Thymus (tissue), 14 donors: ENCODE measurements at places on chromosomes 4 and X. TPM values are rescaled to one million over a fixed set of nuclear protein-coding genes. Genes with fewer than 3 reads are reported as not detected.

Gene KLF8
- polyA plus RNA-seq = 4.8 TPM

Gene CT45A5
- polyA plus RNA-seq = 0.71 TPM

Gene TMPRSS11A
- 0.91 TPM for polyA plus RNA-seq

Gene SPANXN3
- 0.23 TPM for polyA plus RNA-seq

Gene SSX4B
- polyA plus RNA-seq = not detected

Gene HMGN5
- polyA plus RNA-seq = 8.2 TPM

Gene SMIM10L2A
- polyA plus RNA-seq = 0.55 TPM
